ENCODE measurements at places on chromosomes 6 and 20.

DNA sequence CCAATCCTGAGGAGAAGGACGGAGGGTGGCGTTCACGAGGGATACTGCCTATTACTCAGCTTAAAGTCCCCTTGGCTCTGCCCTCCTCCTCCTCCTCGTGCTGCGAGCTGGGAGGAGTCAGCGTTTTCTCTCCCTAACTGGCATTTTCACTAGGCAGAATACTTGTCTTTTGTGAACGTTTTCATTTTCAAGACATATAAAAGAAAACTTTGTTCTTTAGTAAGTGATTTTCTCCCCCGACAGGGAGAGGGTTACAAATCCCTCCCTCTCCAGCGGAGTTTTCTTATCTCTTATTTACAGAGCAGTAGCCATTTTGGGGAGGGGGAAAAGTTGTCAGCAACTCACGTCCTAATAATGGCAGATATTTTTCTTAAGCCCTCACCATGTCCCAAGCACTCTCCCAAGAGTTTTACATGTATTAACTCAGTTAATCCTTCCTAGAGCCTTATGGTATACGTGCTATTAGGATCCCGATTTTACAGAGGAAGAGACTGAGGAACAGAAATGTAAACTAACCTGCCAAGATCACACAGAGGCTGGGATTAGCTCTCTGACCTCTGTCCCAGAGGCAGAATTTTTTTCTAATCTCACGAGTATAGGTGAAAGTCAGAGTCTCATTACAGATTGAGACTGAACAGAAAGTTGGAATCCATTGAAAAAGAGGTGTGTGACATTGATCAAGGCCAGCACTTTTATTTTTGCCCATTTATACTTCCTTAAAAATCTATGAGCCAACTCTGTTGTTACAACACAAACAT, 30.0 kb upstream of the ZNF217 start:
- DNase-seq, result peak; percentile 4

DNA sequence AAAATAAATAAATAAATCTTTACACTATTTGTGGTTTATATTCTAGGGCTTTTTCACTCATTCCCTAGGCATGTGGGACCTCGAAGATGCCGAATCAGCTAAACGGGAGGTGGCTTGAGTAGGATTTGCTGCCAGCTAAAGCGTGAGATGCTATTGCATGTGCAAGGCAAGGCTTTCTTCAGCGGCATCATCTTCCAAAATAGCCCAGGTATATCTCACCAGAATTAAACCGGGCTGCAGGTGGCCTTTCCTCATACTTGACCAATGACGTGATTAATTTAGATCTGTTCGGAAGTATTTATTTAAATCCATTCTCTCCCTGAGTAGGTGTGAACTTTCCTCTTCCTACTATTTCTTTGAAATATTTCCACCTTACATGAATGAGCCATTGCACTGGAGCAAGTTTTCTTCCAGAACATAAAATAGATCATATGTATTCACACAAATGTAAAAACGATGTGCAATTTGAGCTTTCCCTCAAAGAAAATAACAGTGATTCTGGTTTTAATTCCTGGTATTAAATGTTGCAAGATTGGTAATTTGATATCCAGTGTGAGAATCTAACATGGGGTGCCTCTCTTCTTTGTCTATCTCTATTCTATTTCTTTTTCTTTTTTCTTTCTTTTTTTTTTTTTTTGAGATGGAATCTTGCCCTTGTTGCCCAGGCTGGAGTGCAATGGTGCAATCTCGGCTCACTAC, 24.3 kb upstream of the ZNF217 start:
- DNase-seq, result no peak

GRCh38 chr6:15922510-15923250, 206.2 kb upstream of the MYLIP start:
- DNase-seq, result no peak

GRCh38 chr6:114364301-114364700, 21.5 kb upstream of the HS3ST5 start:
- no peak for DNase-seq

DNA sequence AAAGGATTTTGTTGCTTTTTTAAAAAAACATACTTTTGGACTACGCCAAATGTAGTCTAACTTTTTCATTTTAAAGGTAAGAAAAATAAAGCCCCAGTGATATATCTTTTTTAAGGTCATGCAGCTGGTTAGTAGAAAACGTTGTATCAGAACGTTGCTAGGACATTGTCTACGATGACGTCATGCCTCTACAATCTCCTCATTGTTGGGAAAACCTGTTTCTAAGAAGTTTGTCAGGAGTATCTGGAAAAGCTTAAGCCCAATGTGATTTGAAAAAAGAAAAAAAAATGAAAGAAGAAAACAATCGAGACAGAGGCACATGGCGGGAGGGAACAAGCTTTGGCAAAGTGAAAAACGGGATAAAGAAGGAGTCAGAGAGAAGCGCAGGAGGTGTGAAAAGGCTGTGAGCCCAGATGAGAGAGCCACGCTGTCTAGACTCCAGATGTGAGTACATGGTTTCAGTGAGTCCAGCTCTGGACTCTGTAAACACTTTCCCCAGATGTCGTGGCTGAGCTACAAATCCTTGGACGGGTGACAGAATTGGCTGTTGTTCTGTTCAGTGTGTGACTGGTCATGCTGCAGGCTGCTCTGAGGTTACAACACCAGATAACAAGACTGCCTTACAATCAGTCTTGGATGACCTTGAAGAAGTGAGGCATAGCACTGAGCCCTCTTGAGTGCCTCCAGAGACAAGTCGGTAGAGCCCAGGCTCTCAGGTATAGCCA, 656.7 kb upstream of the ID4 start:
- DNase-seq, result no peak

GRCh38 chr6:22732176-22732970, 163.0 kb downstream of the HDGFL1 start:
- no peak for DNase-seq

DNA sequence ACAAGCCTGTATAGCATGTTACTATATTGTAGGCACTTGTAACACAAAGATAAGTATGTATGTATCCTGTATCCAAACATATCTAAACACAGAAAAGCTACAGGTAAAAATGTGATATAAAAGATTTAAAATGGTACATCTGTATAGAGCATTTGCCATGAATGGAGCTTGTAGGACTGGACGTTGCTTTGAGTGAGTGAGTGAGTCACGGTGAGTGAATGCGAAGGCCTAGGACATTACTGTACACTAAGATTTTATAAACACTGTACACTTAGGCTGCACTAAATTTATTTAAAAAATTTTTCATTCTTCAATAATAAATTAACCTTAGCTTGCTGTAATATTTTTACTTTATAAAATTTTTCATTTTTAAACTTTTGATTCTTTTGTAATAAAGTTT, 136.9 kb downstream of the NKAIN2 start:
- DNase-seq, result no peak
